ENCODE measurements at places on chromosomes 4 and X.
A peak's percentile ranks its signal among the peaks of the same experiment; 100 is the strongest.

DNA sequence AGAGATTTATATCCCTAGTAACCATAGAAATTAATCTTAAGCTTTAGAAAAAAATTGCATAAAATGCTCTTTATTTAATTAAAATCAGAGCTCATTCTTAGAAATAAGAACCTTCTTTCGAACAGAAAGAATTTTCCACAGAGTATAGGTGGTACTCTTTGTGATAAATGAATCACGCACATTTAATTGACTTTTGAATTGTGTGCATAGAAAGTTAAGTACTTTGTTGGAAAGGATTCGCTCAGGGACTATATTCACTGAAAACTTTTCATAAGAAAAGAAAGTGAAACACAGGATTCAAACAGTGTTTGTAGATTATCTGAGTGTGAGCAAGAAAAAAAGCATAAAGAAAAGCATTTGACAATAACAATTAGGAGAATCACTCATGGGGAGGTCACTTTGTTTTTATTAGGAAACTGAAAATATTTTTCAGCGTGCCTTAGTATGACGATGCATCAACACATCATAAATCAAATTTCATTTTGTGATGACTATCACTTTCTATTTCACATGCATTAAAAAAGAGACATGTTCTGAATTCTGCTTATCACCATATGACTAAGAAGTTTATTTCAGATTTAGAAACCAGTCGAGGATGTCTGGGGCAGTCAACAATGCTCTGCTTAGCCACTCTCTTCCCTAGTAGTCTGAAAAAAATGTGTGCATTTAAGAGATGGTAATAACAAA is 49.5 kb downstream of the STX18 start:
- no peak for DNase-seq

DNA sequence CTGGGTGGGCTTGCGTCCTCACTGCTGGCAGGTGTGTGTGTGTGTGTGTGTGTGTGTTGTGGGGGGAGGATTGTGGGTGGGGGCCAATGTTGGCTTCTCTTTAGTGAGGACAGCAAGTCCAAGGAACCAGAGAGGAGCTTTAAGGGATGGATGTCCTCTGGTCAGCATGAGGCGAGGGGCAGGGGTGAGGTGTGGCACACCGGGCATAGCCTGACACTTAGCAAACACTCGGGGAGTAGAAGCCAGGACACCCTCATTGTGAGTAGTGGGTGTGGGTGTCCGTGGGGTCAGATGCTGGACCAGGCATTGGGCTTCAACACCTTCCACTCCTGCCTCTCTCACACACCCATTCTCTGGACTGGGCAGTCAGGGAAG is 2.8 kb downstream of the SORCS2 start:
- no peak for DNase-seq

DNA sequence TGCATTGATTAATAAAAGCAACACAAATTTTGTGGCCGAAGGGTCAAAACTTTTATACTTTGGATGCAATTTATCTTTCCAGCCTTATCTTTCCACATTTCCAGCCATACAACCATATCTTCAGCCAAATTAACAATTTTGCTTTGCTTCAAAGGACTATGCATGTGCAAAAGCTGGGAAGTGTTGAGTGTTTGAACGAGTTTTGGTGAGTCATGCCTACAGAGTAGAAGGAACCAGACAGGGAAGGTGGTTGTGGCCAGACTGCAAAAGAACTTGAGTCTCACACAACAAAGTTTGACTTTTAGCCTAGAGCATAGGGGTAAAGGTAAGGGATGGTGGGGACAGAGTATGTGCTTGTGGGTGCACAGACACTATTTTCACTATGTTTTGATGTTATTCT is 53.0 kb upstream of the GABRA2 start:
- DNase-seq = no peak

- DNase-seq = no peak
Measured at GRCh38 chr4:54371173-54371572, 142.1 kb downstream of the PDGFRA start.

DNA sequence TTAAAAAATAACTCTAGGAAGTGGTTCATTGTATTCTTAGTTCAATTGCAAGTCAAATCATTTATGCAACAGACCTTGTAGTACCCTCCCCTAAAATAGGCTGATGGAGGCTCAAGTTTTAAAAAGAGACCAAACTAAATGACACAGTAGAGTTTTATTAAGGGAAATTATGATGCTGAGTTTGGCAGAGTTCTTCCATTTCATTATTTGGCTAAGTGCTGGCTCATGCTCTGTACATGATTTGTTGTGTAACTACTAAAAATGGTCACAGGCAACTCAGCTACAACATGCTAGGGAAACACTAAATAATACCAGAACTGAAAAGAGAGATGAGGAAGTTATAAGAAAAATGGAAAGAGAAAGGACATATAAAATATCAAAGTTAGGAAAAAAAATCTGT is 96.1 kb upstream of the TFDP3 start:
- no peak for DNase-seq

DNA sequence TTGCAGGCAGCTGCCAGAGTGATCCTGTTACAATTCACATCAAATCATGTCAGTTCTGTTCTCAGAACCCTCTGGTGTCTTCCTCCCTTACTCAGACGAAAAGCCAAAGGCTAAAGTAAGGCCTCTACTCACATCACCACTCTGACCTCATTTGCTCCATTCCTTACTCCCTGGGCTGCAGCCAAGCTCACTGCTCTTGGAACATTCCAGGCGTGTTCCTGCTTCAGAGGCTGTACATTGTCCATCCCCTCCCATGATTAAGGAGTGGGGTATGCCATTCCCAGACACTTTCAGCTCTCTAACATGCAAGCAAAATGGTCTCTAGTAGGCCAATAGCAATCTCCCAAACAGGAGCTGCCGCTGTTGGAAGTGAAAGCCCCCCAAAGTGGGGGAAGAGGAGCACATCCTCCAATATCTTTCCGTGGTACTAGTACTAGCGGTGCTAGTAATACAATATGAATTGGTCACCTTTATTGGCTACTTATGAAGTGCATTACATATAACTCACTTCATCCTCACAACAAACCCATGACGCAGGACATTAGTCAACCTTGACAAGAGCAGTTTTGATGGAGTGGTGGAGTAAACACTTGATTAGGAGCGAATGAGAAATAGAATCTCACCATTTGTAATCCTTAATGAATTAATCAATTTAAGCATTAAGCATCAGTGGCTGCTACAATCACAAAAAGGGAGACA is 15.0 kb downstream of the GAB3 start:
- no peak for DNase-seq

DNA sequence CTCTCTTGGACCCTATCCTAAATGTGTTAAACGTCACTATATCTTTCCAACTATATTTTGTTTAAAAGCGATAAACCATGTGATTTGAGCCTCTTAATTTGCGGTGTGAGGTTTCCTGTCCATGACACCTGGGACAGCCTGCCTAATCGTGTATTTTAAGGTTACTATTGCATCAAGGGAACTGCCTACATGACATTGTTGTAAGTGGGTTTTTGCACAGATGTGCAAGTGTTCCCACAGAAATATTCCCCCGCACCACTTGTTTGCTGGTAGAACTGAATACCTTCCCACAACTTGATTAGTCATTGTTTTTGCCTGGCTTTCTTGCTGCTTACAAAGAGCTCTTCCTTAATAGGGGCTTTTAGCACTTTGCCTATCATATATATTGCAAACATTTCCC is 5.1 kb upstream of the FAM184B start:
- peak; percentile 13 for DNase-seq

- no peak for DNase-seq
Measured at GRCh38 chrX:115949900-115950822, 220.4 kb upstream of the AGTR2 start.

DNA sequence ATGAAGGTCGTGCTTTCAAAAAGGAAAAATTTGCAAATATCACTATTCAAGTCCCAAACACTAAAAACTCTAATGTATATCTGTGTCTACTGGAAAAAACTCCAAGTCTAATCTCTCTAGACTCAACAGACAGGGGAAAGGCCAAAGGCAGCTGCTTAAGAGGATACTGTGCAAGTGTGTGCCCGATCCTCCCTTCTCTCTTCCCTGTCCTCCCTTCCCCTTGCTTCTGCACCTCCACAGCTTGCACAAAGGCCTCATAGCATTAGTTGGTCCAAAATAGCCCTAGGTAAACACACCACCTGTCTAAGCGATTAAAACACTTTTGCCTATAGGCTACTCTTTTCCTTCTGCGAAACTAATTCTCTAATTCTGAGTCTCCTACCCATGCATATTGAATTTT is 10.6 kb downstream of the C4orf54 start:
- DNase-seq = no peak

DNA sequence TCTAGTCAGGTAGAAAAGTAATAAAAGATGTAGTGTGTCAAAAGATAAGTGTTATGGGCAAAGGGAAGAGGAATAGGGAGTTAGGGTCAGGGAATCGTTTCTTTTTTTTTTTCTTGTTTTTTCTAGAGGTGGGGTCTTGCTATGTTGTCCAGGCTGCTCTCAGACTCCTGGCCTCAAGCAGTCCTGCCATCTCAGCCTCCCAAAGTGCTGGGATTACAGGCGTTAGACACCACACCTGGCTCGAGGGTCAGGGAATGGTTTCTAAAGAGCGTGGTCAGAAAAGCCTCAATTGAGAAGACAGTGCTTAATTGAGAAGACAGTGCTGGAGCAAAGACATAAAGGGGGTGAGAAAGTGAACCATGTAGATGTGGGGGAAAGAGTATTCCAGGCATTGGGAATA is 19.1 kb downstream of the SMARCAD1 start:
- DNase-seq = no peak

GRCh38 chr4:108940149-108940548 is 177.3 kb upstream of the ETNPPL start:
- no peak for DNase-seq

DNA sequence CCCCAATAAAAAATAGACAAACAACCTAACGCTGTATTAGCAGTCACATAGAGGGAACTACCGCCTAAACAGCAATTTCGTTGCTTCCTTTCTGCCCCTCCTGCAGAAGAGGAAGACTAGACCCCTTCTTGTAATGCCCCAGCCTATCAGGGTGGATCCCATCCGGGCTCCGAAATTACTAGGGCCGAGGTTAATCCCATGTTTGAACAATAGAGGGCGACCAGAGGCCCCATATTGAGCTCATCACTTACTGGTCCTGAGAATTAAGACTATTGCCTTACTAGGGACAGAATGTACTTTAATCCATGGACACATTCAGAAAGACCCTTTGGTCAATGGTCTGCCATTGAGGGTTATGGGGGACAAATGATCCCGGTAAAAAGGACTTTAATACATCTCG is 11.8 kb upstream of the ZNF630 start:
- peak; percentile 67 for DNase-seq

Data from hematopoietic multipotent progenitor cell treated with erythropoietin and hydrocortisone succinate and interleukin-3 and kit ligand, for 6 days (in vitro differentiated cells).